ENCODE measurements at places on chromosomes 7 and 10.

GRCh38 chr10:21944727-21945386, 58.7 kb downstream of the DNAJC1 start:
- no peak for DNase-seq

- DNase-seq = no peak
Observed at GRCh38 chr10:113704637-113705343, 25.1 kb downstream of the CASP7 start.

DNA sequence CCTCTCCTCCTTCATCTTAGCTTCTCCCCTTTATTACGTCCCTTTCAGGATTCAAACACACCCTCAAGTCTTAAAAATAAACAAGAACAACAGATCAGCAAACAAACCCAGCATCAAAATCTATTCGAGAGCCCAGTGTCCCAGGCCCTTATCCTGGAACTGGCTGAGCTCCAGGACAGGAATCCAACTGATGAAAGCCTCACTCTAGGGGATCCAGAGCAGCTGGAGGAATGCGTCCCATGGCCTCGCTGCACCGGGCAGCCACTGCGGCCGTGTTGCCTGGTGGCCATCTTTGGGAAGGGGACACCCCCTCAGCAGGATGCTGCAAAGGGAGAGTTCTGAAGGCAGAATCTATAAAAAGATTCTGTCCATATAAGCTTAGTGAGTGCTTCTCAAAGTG, 156.5 kb upstream of the BMPER start:
- peak; percentile 36 for DNase-seq

GRCh38 chr10:127291329-127291728, 94.9 kb upstream of the INSYN2A start:
- DNase-seq = no peak

DNA sequence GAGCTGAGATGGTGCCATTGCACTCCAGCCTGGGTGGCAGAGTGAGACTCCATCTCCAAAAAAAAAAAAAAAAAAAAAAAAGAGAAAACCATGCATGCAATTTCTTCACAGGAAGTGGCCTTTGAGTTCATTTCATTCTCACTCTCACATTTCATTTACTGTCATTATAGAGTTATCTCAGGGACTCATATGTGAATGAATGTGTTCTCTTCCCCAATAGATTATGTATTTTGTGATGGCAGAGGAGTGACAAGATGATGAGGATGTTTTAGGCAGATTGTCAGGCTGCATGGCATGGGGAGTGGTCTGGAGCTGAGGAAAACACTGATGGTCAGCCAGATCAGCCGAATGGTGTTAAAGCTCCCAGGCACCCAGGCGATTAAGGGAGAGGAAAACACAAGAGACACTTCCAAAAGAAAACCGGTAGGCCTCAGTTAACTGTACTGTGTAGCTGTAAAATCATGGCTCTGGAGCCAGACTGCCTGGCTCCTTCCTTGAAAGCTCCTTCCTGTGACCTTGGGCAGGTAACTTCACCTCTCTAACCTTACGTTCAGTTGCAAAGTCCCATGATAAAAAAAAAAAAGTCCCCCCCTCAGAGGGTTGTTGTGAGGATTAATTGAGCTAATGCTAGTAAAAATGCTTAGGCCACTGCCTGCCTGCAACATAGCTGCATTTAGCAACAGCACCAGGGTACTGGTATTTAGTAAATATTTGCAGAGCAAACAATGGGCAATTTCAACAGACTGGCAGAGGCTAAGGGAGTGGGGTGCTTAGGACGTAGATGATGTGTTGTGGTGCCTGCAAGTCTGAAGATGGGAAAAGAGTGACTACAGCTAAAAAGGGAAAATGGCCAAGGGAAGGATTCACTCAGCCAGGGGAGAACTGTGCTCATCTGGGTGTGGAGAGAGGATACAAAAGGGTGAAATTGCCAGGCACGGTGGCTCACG, 6.9 kb downstream of the FRAT2 start:
- no peak for DNase-seq

- DNase-seq = no peak
Observed at GRCh38 chr7:27962273-27962672, 218.3 kb downstream of the JAZF1 start.

DNA sequence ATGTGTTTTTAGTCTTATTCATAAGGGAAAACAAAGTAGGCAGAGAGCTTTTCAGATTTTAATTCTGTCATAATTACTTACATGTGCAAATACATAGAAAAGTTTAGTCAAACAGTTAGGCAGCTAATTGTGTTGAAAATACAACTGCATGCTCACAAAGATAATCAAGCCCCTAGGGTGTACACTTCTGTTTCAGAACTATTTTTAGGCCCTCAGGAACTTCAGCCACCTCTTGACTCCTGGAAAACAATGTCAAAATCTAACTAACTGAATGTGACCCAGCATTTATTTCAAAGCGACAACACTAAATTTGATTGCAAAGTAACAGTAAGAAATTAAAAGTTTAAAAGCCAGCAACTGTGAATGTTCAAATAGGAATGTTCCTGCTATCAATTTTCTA, 599.0 kb upstream of the LRRTM3 start:
- DNase-seq = no peak

DNA sequence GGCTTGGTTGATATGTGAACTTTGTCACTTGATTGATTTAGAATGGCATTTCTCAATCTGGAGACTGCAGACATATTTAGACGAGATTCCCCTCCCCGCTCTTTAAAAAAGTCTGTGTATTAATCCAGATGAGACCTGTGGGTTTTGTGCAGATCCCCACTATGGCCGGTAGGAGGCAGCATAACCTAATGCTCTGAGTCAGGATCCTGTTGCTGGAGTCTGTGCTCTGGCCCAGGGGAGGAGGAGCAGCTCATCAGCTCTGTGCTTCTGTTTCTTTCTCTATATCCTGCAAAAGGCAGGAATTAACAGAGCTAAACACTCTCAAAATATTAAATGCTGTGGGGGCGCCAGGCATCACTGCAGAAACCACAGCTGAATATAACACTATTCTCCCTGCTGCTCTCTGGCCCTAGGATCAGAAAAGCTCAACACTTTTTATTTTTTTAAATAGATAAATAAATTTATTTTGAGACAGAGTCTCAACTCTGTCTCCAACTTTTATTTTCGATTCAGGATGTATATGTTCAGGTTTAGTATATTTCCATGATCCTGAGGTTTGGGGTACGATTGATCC, 23.9 kb upstream of the SEPHS1 start:
- DNase-seq = peak; percentile 40

GRCh38 chr10:28242555-28243204, 60.2 kb downstream of the MPP7 start:
- no peak for DNase-seq

GRCh38 chr7:14000247-14000646, 10.8 kb upstream of the ETV1 start:
- no peak for DNase-seq

GRCh38 chr7:21071561-21072501, 285.1 kb upstream of the SP8 start:
- no peak for DNase-seq

GRCh38 chr7:1898628-1899185, 228.6 kb downstream of the ELFN1 start:
- no peak for DNase-seq

DNA sequence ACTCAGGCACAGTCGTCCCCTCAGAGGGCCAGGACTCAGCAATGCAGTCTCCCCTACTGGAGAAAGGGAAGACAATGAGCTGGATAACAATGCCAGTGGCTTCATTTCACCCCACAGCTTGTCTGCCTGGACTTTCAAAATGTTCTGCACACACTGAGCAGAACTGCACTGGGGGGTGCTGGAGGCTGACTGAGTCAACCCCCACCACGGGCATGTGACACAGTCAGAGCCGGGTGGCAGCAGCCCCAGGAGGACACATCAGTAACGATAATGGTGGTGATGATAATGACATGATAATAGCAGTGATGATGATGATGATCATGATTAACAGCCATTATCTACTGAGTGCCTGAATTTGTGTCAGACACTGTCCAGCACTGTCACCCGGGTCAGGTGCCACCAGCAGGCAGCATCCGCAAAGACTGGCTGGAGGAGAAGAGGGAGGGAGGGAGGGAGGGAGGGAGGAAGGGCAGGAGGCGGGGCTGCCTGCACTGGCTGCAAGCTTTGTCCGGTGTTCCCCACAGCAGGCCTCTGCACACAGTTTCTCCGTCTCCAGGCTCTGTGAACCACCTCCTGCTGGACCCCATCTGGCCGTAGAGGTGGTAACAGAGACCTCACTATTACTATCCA, 67.4 kb downstream of the PLXNA4 start:
- peak; percentile 41 for DNase-seq

DNA sequence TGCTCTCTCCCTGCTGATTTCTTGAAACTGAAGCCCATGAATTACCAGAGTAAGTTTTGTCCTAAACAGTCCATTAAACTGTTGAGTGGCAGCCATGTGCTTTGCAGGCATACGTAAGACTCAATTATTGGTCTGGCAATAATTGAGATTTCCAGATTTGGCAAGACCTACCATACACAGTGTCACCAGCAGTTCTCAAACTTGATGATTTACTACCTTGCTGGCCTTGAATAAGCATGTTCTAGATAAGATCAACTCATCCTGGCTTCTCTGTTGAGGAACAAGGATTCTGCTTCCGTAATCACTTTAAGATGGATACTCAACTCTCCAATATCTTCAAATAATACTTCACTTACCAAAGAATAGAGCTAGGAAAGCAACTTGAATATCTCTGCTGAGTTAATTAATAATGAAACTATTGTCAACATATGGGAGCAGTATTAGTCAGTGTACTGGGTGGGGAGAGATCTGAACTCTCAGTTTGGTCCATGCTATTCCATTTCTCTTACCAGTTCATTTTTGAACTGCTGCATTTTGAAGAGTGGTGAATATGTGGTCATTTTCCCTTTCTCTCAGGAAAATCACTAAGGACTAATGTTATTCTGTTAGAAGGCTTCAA, 181.4 kb downstream of the IPMK start:
- no peak for DNase-seq

DNA sequence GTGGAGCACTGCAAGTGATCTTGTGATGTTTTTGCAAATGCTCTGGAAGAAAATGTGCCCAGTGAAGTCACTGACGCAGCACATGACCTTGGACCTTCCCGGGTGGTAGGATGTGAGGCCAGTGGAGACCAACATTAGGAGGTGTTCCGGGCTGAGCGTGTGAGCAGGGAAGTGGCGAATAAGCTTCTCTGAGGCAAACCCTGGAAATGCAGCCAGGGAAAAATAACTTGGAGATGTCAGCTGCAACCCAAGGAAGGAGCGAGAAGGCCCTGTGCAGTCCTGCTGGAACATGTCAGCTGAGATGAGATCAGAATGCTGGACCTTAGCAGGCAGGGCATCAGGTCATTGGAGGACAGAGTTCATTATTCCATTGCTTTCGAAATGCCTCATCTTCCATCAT, 18.6 kb upstream of the SDK1 start:
- no peak for DNase-seq

DNA sequence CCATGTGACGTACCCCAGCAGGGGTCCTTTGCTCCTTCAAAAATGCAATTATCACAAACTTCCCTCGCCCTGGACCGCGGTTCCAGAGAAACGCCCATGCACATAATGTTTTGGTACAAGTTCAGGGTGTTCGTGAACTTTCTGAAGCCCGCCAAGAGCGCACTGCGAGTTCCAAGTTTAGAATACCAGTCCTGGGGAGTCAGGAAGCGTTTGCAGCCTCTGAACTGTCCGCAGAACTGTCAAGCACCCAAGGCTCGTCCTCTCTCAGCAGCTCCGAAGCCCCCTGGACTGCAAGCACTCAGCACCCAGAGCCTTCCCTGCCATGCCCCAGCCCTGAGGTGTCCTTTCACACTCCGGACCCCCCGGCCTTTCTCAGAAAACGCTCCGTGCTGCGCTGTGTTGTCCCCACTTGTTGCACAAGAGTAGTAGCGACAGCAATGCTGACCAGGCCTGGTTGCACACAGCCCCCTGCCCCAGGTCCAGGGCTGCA, 30.3 kb downstream of the CALML3 start:
- no peak for DNase-seq

GRCh38 chr7:127581716-127582115, 3.7 kb downstream of the GCC1 start:
- no peak for DNase-seq

GRCh38 chr7:91033574-91033973, 230.7 kb upstream of the FZD1 start:
- DNase-seq = no peak

GRCh38 chr7:684416-684815, 42.1 kb upstream of the DNAAF5 start:
- no peak for DNase-seq

- no peak for DNase-seq
Observed at GRCh38 chr7:43799605-43800004, 41.1 kb downstream of the BLVRA start.

GRCh38 chr10:288316-289200, 153.3 kb downstream of the ZMYND11 start:
- DNase-seq = no peak

DNA sequence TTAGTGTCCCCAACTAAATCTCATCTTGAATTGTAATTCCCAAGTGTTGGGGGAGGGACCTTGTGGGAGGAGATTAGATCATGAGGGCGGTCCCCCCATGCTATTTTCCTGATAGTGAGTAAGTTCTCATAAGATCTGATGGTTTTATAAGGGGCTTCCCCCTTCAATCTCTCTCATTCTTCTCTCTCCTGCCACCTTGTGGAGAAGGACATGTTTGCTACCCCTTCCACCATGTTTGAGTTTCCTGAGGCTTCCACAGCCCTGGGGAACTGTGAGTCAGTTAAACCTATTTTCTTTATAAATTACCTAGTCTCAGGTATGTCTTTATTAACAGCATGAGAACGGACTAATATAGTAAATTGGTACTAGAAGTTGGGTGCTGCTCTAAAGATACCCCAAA, 365.6 kb downstream of the ANKRD7 start:
- no peak for DNase-seq

DNA sequence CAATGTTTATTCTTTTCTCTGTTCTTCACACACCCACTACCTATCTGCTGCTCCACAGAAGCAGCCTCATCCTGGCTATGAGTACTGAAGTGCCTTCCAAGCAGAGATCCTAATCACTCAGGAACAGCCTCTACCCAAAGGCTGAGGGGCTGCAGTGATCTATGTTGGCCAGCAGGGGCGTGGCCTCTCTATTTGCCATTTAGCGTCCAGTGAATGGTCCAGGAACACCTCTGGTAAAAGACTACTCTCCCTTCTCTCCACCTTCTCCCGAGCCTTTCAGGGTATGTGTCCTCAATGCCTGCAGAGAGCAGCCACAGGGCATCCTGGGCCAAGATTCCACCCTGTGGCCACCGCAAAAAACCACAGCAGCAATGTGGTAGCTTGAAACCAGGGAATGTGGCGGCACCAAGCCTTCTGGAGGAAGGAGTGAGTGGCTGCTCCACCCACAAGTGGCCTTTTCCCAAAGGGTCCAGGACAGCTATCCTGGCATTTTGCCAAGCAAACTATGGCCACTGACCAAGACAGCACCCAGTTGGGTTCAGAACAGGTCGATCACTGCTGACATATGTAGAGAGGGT, 70.9 kb downstream of the SYPL1 start:
- no peak for DNase-seq

Data from left ventricle myocardium inferior (tissue), 1 donor.